CD4-positive, alpha-beta T cell treated with Interleukin-17A for 4 hours (primary cell): ENCODE measurements at places on chromosomes 11 and 22.
A peak's percentile ranks its signal among the peaks of the same experiment; 100 is the strongest.

GRCh38 chr11:128501632-128502549 lies 85.5 kb downstream of the ETS1 start:
- DNase-seq = no peak

DNA sequence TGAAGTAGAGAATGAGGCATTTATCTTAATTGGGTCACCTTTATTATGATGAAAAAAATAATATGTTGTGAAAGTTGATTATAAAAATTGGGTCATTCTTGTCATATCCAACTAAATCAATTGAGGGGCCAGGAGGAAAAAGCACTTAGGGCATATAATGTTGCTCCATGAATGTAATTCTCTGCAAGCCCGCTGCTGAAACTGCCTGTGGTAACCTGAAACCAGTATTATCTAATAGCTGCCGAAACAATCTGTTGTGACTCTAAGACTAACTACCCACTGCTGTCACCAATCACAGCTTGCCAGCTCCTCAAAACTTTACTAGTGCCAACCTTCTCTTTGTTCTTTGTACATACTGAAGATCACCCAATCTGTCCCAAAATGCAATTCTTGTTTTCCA lies 115.8 kb downstream of the ATG16L2 start:
- DNase-seq = no peak

DNA sequence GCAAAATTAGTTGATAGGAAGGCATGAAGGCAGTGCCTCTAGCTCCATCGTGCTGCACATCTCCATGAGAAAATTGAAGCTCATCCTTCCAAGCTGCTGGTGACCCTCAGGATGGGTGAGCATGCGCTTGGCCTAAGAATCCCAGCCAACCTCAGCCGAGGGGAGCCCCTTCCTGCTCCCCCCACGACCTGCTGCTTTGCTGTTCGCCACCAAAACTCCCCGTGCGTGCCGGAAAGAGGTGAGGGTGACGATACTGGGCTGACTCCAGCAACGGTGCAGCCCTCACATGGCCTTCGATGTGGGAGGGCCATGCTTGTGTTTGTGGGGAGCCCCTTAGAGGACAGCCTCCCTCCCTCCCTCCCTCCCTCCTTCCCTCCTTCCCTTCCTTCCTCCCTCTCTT lies 660.9 kb downstream of the BRD1 start:
- DNase-seq = no peak

- no peak for DNase-seq
These were observed 72.7 kb downstream of the RAB38 start for GRCh38 chr11:88102598-88102934.

GRCh38 chr11:1122664-1123002 lies 35.1 kb upstream of the MUC5AC start:
- no peak for DNase-seq

GRCh38 chr22:20080776-20081654 lies 974 bp downstream of the DGCR8 start:
- peak; percentile 19 for DNase-seq
